NCI-H1105 treated with DMSO at 0.1 percent for 48 hours (cell line): ENCODE measurements at places on chromosomes 12 and 14.
A peak's percentile ranks its signal among the peaks of the same experiment; 100 is the strongest.

DNA sequence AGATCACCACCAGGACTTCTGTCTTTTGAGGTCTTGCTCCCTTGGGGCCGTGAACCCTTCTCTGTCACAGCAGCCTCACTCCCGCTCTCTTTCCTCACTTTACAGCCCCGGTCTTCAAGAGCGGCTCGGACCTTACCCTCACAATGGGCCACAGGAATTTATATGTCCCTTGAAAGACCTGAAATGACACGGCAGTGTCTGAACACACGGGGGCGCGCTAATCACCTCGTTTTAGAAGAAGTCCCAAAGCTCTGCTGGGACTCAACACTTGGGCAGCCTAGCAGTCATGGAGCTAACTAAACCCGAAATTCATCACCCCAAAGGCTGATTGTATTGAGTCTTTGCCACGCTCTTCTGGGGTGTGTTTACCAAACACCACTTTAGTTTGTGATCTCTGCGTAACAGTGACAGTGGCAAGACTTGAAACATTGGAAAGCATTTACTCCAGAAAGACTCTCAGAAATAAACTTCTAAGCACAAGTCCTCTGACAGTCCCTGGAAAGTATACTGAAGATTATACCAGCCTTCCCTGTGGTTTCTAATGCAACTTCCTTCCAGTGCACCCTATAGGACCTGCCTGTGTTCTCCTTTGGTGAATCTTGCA lies 29.0 kb downstream of the SERPINA11 start:
- DNase-seq = no peak

- DNase-seq = no peak
Measured at GRCh38 chr14:81314443-81315175, 85.5 kb downstream of the STON2 start.

- no peak for DNase-seq
Measured at GRCh38 chr12:127809275-127809674, 457.7 kb upstream of the TMEM132C start.

DNA sequence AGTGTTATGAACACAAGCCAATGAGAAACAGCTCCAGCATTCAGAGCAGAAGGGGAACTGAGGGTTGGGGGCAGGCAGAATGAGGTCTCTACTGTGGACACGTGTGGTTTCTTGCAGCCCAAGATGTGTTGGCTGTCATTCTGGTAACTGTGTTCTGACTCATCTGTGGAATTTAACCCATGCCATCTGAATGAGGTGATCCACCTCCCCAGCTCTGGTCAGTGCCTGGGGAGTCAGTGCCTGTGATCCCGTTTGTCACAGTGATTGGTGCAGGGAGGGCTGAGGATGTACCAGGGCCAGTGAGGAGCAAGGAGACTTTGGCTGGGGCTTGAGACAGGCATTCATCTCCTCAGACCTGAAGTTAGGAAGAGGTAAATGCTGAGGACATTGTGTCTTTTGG lies 216.8 kb downstream of the MSRB3 start:
- DNase-seq = no peak

DNA sequence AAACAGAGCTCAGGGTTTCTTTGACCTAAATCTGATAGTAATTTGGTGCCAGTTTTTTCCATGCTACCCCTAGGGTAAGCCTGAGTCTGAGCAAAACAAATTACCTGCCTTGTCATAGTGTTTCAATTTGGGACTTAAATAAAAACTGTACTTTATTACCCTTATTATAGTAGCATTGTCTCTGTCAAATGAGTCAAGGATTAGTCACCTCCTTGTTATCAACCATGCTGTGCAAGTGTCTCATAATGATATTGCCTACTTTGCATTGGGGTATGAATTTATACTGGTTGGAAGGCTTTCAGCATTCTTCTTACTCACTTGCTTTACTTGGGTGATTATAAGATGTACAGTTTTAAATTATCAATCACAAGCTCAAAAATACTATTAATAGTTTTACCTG lies 380.0 kb downstream of the LRFN5 start:
- peak; percentile 56 for DNase-seq

GRCh38 chr12:95506707-95507523 lies 33.0 kb downstream of the METAP2 start:
- DNase-seq = no peak

GRCh38 chr12:3723916-3724805 lies 28.7 kb downstream of the CRACR2A start:
- no peak for DNase-seq

DNA sequence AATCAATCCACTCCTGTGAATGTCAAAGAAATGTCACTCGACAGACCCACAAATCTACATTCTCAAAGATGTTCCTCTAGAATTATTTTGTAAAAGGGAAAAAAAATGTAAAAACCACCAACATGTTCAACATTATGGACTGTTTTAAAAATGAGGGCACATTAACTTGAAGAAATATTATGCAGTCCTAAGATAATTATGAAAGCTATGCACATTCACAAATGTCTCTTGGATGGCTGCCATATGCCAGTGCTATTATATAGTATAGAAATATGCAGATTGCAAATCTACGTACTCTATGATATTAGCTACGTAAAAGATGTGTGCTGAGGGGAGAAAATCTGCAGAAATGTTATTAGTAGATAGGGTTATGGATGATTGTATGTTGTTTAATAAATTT lies 334.2 kb downstream of the BMP4 start:
- peak; percentile 35 for DNase-seq

DNA sequence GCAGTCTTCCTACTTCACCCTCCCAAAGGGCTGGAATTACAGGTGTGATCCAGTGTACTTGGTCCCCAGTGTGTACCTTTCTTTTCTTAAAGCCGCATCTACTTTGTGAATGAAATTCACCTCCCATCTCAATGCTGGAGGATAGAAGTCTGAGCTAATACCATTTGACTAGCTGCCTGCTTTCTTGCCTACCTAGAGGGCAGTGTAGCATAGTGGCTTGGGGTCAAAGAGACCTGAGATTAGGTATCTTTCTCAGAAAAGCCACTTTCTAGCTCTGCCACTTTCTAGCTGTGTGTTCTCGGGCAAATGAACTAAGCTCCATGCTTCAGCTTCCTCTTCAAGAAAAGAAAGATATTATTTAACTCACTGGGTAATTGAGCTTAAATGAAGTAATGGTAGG lies 16.9 kb downstream of the SMOC1 start:
- no peak for DNase-seq

DNA sequence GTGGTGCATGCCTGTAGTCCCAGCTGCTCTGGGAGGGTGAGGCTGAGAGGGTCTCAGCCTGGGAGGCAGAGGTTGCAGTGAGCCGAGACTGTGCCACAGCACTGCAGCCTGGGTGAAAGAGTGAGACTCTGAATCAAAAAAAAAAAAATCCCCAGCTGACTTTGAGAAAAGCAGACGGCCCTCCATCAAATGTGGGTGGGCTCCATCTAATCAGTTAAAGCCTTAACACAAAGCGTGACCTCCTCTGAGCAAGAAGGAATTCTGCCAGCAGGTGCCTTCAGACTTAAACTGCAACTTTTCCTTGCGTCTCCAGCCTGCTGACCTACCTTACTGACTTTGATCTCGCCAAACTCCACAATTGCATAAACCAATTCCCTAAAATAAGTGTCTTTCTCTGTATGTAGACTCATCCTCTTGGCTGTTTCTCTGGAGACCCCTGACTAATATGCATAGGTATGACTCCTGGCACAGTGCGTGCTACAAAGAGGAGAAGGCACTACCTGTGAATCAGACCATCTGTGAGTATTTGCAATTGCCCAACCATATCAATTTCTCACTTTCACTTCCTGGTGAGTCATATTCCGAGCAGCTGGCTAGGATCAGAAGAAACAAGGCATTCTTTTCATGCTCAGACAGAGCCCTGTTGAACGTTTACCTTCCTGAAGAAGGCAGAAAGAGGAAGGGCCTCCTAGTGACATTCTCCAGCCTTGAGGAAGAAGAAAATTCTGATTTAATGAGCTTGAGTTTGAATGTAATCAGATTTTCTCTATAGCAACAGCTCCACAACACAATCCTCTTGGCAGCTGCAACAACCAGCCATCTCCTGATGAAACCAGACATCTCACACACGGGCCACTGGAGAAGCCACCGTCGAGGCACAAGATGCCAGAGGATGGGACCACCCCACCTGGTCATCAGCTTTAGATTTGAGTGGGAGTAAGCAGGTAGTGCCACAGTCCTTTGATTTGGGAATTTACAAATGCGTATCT lies 54.3 kb downstream of the CLMN start:
- no peak for DNase-seq

DNA sequence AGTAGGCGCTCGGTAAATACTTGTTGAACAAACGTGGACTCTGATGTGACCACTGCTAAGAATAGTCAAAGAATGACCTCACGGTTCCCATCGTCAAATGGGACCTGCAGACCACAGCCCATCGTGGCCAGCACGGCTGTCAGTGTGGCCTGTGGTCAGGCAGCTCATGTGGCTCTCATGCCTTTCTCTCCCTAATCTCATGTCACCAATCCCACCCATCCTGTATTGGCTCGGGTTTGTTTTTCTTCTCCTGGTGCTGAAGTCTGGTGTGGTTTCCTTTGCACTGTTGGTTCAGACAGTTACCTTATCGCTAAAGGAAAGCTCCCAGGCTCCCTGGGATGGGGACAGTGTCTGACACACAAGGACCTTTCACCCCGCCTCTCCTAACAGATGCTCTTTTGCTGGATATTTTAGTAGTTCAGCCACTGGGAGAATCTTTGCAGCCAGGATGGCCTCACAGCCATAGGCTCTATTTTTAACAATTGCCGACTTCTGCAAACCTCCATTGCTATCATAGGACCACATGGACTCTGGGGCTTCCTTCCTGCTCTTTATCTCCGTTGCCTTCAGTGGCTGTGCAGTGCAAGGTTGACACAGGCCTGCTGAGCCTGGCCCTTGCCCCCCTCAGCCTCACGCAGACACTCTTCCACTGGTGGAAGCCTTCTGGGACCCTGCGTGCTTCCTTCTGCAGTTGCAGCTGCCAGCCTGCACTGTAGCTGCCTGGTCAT lies 293.1 kb upstream of the FKBP4 start:
- DNase-seq = no peak

GRCh38 chr12:58877243-58877743 lies 43.0 kb downstream of the LRIG3 start:
- DNase-seq = peak; percentile 33

- DNase-seq = no peak
Measured at GRCh38 chr14:103527408-103528145, 1.4 kb upstream of the TRMT61A start.
